CD4-positive, alpha-beta T cell treated with Interleukin-2 at 100 ng/mL for 4 hours (primary cell): ENCODE measurements at places on chromosomes 5 and 9.

- DNase-seq, result peak; percentile 46
These were observed 859 bp downstream of the CSNK1G3 start for GRCh38 chr5:123512611-123513461.

- no peak for DNase-seq
These were observed 206.2 kb downstream of the NDUFS4 start for GRCh38 chr5:53766673-53767072.

DNA sequence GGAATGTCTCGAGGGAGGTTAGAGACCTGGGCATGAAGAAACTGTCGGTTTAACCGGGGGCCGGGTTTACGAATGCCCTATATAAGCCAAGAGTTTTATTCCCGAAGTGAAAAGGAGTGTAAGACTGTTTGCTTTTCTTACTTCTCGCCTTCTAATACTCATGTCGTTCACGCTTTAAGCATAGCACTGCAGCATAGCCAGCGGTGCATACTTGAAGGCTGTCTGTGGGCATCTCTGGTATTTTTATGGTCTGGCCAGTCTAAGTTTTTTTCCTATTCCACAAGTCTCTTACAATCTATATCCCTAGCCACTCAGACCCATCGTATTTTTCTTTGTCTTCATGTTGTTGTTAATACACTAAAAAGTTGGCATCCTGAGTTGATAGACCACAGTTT lies 1.2 kb downstream of the UHRF2 start:
- no peak for DNase-seq

GRCh38 chr9:10434412-10434811 lies 178.4 kb downstream of the PTPRD start:
- DNase-seq, result no peak

DNA sequence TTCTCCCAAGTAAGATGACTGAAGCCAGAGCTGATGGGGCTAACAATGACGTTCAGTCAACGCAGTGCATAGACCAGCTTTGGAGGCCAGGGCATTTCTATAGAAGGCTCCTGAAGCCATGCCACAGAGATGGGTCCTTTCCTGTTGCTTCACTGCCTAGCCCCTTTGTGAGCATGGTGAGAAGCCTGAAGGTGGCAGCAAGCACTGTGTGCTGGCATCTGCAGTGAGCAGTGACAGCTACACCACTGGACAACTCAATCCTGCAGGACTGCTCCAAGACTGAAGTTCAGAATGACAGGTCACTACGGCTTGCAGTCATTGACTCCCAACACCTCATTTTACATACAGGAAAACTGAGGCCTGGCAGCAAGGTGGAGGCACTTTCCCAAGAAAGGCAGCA lies 229.0 kb downstream of the TSSK1B start:
- DNase-seq, result no peak
